ENCODE measurements at places on chromosomes 16 and 17.
A peak's percentile ranks its signal among the peaks of the same experiment; 100 is the strongest.

GRCh38 chr17:75365009-75365930 lies 40.2 kb downstream of the GRB2 start:
- DNase-seq = peak; percentile 54

DNA sequence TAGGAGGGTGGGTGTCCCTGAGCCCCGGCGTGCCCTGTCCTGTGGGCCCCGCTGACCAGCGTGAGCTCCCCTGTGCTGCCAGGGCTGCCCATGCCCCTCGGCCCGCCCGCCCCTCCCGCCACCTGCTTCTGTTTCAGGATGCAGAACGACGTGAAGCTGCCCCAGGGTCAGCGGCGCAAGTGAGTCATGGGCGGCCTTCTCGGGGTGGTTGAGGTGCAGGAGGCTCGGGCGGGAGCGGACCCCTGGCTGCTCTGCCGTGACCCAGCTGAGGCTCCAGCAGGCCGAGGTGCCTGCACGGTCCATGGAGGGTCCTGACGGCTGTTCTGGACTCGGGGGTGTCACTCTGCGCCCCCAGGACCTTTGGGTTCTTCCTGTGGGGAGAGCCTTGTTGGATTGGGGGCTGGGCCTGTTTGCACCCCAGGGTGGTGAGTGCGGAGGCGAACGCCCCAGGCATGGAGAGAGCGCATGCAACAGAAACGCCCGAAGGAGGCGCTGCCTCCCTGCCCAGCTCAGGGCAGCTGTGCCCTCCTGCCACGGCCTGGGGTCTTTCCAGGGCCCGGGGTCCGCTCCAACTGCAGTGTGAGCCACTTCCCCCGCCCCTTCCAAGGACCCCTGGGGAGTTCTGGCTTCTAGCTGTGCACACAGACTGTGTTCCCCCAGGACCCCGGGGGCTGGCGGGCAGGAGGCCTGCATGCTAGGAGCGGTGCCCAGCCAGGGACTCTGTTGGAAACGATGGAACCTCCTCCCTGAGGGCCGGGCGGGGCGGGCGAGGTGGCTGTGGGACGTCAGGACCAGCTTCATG lies 4.0 kb downstream of the SLC25A10 start:
- no peak for DNase-seq

GRCh38 chr17:4477255-4477791 lies 21.4 kb upstream of the SPNS2 start:
- no peak for DNase-seq

- DNase-seq = peak; percentile 50
Observed at GRCh38 chr16:53372992-53373871, 61.0 kb upstream of the RBL2 start.

- peak; percentile 41 for DNase-seq
Observed at GRCh38 chr17:48055531-48056245, 7.5 kb downstream of the NFE2L1 start.

DNA sequence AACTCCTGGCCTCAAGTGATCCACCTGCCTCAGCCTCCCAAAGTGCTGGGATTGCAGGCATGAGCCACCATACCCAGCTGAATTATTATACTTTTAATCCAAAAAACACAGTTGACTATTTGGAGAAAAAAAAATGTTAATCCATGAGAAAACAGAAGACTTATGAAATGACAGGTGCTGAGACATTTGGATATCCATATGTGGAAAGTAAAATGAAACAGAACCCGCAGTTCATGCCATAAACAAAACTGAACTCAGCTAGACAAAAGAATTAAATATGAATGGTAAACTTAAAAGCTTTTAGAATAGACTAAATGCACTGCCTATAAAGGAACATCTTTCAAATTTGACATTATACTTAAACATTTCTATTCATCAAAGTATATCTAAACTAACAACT lies 8.2 kb upstream of the RBBP6 start:
- no peak for DNase-seq

GRCh38 chr17:80513892-80514291 lies 30.7 kb upstream of the RPTOR start:
- no peak for DNase-seq

- no peak for DNase-seq
Observed at GRCh38 chr17:59651346-59651745, 31.7 kb downstream of the CLTC start.

DNA sequence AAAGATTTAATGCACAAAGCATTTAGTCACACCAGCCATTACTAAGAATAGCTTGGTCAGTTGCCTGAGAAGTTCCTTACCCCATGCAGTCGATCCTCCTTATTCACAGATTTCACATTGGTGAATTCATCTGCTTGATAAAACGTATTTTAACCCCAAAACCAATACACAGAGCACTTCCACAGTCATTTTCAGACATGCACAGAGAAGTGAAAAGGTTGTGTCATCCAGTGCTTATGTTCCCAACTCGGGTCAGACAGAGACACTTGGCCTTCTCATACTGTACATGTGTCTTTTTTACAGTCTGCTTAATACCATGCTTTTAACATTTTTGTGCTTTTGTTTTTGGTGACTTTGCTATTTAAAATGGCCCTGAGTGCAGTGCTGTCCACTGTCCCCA lies 219.7 kb downstream of the SPECC1 start:
- no peak for DNase-seq

- DNase-seq = no peak
Observed at GRCh38 chr17:74113326-74113725, 90.2 kb upstream of the RPL38 start.

DNA sequence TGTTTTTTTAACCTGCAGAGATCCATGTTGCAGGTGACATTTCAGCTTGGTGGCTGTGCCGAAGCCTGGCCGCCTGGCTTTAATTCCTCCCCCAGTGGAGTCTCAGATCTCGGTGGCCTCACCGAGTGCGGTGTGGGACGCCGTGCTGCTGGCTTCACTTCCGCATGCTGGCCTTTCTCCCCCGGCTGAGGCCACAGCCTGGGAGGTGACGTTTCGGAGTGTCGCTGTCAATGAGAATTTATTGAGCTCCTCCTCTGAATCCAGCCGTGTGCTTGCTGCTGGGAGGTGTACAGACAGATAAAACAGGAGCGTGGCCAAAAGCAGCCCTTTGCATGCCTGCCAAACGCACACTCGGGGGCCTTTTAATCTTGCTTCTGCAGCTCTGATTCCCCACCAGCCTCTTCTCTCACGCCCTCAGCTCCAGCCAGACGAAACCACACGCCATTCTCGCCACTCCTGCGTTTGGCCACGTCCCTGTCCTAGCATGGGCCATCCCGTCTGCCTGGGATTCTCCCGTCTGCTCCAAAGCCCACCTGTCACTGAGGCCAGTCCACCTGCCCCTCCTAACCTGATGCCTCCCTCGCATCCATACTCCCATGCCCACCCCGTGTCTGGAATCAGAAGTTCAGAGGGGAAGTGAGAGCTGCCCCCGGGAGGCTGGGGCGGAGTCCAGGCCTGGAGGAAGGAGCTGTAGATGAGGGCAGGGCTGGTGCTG lies 3.6 kb downstream of the GSE1 start:
- DNase-seq = peak; percentile 72

All from GM06990 (cell line).